Progenitor cell of endocrine pancreas (in vitro differentiated cells): ENCODE measurements at places on chromosomes 12 and 14.

- DNase-seq = peak; percentile 67
Measured at GRCh38 chr12:124940393-124941169, 26.1 kb upstream of the UBC start.

GRCh38 chr12:6032726-6033125 is 87.7 kb upstream of the ANO2 start:
- no peak for DNase-seq

GRCh38 chr14:73553845-73554244 is 4.9 kb downstream of the HEATR4 start:
- no peak for DNase-seq

DNA sequence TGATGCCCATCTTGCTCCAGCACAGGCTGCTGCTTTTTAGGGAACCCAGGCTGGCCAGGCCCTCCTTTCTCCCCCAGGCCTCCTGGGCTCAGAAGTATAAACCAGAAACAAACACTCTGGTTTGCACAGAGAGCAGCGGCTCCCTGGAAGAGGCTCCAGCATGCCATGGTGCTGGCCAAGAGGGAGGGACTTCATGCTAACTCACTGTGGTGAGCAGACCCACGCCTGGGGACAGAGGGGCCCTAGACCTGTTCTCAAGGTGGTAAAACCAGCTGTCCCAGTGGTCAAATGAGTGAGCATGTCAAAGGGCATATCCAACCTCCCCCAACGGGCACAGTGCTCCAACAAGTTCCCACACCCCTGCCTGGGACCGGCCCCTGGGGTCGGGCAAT is 15.5 kb downstream of the BCL11B start:
- no peak for DNase-seq

DNA sequence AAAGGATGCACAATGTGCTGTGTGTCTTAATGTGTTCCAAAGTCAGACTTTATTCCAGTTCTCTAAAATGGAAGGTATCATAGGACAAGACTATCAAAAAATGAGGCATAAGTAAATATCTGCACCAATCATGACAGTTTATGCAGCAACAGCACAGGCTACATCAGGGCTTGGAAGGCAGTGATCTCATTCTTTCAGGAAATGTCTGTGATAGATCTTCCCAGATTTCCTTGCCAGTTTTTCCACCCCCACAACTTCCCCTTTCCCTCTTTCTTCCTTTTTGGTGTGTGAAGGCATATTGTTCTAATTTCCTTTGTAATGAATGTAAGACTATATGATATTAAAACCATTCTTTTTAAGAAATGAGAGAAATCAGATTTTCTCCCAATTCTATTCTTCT is 326.7 kb downstream of the ATP23 start:
- DNase-seq = no peak

DNA sequence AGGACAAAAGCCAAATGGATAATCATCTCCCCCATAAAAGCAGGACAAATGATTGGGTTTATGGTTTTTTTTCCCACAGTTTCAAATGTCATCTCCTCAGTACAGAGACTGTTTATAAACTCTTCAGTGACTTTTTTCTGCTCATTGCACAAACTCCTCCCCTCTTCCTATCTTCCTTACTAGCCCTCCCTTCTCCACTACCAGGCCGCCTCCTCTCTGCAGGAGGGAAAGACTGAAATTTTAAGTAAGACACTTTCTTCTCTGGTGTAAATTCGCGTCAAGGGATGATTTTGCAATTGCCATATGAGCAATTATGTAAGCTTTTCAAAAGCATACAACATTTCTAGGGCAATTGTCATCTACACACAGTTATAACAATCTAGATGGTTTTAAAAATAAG is 37.0 kb downstream of the BTG1 start:
- DNase-seq = no peak

DNA sequence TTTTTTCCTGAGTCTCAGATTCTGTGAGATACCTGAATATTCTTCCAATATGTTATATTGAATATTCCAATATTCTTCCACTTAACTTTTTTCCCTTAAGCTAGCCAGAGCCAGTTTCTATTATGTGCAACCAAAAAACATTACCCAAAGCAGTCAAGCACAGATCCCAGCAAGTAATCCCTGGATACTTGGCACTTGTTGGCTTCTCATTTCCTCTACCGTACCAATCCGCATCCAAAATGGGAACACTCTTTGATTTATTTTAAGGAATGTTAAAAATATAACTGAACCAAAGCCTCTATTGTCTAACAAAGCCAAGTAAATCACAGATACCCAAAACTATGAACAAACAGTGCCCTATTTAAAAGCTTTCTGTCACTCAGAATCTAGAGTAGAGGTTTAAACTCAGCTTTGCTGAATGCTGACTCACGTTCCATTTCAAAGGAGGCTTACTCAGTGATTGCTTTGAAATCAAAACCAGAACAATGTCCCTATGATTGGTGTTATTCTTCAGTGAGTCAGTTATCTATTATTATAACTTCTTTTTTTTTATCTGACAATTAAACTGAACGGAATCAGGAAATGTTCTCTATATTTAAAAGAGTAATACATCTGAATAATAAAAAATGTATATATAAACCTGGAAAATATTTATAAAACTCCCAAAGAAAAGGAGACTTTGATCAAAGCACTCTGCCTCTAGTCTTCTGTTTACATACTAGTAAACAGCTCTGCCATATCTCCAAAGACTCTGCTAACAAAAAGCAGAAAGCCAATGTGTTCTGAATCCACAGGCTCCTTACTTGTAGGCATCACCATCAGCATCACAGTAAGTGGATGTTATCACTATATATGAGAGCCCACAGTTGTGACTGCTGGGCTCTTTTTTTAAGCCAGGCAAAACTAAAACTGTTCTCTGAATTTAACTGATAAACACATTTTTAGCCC is 360.8 kb downstream of the CCDC91 start:
- DNase-seq = no peak

GRCh38 chr14:30698463-30698862 is 76.3 kb downstream of the SCFD1 start:
- DNase-seq = no peak
